Midbrain (tissue), 1 donor: ENCODE measurements at places on chromosomes 7 and 10.

- no peak for DNase-seq
Observed at GRCh38 chr10:72889391-72889831, 4.1 kb upstream of the OIT3 start.

DNA sequence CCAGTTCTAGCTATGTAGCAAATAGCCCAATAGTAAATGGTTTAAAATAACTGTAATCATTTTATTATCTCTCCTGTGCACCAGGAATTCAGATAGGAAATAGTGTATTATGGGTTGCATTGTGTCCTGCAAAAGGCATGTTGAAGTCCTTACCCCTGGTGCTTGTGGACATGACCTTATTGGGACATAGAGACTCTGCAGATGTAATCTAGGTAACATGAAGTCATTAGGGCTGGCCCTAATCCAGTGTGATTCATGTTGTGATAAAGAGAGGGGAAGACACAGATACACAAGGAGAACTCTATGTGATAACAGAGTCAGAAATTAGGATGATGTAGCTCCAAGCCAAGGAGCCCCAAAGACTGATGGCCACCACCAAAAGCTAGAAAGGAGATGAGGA lies 462.8 kb downstream of the GALNT17 start:
- DNase-seq = no peak

DNA sequence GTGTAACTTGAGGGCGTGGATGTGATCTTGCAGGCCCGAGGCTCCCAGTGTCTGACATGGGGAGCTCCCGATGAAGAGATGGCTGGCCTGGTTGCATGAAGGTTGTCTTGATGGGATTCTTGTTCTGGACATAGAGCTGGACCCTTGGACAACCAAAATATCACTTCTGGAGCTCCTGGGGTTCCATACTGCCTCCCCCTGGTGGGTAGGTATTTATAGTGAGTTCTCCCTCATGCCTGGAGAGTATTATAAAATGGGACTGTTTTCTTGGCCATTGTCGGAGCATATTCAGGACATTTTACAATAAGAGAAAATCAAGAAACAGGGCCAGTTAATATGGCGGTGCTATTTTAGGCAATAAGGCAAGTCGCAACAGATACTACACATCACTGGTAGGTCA lies 32.6 kb upstream of the GIMAP8 start:
- no peak for DNase-seq

DNA sequence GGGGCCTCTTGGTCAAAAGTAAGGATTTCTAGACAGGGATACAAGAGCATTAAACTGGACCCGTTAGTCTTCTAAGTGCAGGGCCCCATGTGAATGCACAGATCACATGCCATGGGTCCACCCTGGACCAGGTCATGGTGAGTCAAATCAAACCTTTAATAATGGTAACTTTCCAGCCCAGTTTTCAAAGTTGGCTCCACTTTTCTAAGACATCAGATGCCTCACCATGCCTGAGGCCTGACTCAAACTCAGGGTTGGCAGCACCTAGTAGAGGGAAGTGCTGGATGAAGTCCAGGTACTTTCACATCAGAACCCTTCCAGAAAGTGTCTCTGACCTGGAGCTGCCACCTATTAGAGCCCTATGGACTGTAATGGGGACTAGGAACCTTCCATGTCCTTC lies 9.7 kb upstream of the SMIM30 start:
- no peak for DNase-seq

- no peak for DNase-seq
Observed at GRCh38 chr10:75243426-75243825, 7.7 kb upstream of the COMTD1 start.

- DNase-seq = peak; percentile 41
Observed at GRCh38 chr7:43954524-43955228, 28.4 kb downstream of the UBE2D4 start.

- DNase-seq = peak; percentile 13
Observed at GRCh38 chr7:98133181-98133580, 26.5 kb downstream of the LMTK2 start.

DNA sequence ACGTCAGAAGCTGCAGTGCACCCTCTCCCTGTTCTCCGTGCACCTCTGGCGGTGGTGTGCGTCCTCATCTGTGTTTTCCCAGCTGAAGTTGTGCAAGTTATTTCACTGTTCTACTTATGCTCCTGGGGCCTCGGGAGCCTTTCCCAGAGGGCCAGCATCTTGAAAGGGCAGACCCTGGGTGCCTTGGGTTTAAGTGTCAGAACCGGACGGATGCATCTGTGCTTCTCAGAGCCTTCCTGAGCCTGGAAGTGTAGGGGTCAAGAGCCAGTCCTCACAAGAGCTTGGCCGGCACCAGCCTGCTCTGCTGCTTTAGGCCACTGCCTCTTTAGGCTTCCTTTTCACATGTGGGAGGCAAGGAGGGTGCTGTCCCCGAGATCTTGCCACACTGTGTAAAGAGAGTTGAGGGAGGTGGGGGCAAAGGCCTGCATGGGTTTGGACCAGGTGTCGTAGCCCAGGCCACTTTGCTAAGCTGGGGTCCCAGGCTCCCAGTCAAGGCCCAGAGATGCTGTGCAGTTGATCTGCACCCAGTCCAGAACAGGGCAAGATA lies 128.9 kb upstream of the NPS start:
- DNase-seq = no peak

GRCh38 chr10:49622426-49623425 lies 8.9 kb downstream of the CHAT start:
- DNase-seq = no peak

GRCh38 chr7:106281127-106281526 lies 3.7 kb downstream of the NAMPT start:
- DNase-seq = no peak

DNA sequence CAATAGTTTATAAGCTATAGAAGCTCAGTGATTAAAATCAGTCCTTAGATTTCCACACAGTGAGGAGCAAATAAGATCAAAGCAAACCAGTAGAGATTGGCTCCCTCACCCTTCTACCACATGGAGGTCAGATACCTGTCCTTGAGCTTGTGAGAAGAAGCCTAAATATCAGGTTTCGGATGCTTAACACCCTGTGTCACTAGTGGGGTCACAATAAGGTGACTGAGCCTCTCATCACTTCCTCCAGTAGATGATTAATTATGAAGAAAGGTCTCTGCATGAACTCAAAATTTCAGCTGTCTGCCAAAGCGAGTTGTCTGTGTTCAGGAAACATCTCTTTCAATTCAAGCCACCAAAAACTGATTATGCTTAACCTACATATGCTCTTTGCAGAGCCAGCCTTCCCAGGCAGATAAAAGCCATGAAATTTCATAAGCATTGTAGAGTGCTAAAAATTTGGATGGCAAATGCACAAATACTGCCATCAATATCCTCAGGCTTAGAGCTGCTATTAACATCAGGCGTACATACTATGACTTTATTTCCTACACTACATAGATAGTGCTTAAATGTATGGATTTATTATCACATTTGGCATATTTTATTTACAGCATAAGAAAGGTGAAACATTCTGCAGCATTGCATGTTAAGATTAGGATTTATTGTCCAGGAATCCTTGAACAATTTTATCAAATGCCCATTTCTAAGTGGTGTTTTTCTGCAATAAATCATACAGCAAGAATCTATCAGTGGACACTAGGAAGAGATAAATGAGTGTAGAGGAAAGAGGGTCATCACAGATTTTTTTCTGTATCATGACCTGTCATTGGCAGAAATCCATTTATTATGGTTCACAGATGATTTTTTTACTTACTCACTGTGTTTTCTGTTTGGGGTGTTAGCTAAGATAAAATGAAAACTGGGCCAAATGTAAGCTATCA lies 285.1 kb upstream of the SP8 start:
- DNase-seq = no peak

- DNase-seq = no peak
Observed at GRCh38 chr7:105298439-105298894, 90.3 kb downstream of the SRPK2 start.

DNA sequence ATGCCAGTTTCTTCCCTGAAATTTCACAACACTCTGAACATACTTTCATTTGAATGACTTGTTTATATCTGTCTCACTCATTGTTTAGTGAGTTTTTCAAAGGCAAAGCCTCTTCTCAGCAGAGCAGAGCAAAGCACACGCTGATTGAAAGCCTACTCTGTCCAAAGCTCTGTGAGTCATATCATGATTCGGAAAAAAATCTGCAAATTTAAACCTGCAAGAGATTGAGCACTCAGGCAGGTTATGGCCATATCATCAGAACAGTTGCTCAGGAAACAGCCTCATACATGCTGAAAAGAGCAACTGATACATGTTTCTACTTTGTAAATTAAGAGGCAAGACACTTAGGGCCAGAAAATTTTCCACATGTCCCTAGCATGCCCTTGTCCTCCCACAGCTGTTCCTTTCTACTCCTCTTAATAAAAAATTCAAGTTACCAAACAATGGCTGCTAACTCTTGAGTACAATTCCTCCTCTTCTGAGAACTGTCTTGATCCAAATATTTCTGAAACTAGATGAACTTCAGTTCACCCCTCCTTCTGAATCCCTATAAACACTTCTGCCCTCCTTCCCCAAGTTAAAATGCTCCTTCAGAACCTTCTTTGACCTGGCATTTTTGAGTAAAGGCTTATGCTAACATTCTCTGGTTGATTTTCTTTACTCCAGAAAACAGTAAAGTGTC lies 140.6 kb upstream of the HPS1 start:
- no peak for DNase-seq

- no peak for DNase-seq
Observed at GRCh38 chr7:5345171-5345570, 62.4 kb downstream of the SLC29A4 start.

DNA sequence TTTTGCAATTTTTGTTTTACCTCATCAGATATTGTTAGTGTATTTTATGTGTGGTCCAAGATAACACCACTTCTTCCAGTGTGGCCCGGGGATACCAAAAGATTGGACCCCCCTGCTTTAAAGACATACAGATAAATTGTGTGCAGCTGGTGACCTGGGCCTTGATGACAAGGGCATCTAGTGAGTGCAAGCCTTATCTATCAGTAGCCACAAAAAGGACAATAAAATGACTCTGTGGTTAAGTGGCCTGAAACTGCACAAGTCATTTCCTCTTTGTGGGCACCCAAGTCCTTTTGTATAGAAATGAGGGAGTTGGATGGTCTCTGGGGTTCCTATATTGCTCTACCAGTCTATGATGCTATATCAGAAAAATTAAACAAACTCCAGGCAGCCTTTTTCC lies 98.1 kb downstream of the PARD3 start:
- no peak for DNase-seq

GRCh38 chr10:7045891-7046599 lies 364.8 kb downstream of the SFMBT2 start:
- DNase-seq = peak; percentile 13

DNA sequence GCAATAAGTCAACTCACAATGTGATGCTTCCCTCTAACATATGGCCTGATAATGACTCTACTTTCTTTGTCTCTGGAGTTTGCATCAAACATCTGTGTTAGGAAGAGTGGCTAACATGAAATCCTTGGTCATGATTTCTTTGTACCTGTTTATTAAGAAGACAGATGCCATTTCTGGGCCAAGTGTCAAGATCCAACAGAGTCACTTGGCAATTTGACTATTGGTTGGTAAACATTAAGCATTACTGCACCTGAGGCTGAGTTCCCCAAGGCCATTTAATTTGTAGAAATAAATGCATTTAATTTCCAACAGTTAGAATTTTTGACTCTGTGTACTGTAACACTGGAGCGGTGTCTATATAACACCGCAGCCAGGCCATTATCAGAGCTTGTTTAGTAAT lies 403.7 kb downstream of the GALNT17 start:
- no peak for DNase-seq

DNA sequence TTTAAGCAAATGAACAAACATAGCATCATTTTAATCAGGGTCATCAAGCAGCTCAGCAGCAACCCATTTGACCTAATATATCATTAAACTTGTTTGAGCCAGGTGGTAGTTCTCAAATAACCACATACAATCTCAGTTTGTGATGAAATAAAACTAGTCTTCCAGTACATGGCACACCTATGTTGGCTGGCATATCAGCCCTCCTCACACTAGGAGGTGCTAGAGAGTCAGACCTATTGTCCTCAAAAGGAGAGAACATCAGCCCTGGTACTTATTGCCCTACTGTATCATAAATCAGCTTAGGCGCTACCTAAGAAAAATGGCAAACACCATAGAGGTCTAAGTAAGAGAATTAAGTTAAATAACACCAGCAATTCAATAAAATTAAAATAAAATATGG lies 81.7 kb downstream of the CABCOCO1 start:
- DNase-seq = no peak

DNA sequence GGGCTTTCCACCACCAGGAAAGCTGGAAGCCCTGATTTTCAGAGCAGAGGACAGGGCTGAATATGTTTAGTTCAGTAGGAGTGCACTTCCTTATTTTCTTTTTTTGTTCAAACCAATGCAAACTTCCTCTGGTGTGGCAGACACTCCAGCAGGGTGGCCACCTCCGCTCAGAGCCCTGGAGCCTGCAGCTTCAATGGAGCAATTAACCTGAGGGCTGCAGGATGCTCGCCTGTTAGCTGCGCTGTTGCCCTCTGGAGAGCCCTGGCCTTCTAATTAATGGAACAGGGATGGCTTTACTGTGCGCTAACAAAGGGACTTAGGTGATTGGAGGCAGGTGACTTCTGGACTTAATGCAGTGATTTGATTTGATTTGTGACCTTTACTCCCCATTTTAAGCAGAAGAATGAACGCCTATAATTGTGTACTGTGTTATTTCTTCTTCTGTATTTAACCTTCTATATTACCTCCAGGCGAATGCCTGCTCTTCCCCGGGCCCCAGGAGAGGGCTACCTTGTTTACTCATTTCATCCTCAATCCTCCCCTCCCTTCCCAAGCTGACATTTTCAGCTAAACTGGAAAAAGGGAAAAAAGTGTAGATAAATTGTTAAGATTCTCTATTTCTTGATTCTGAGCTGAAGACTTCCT lies 123.0 kb upstream of the CTBP2 start:
- peak; percentile 2 for DNase-seq

GRCh38 chr7:15555381-15555859 lies 6.4 kb downstream of the AGMO start:
- peak; percentile 69 for DNase-seq

DNA sequence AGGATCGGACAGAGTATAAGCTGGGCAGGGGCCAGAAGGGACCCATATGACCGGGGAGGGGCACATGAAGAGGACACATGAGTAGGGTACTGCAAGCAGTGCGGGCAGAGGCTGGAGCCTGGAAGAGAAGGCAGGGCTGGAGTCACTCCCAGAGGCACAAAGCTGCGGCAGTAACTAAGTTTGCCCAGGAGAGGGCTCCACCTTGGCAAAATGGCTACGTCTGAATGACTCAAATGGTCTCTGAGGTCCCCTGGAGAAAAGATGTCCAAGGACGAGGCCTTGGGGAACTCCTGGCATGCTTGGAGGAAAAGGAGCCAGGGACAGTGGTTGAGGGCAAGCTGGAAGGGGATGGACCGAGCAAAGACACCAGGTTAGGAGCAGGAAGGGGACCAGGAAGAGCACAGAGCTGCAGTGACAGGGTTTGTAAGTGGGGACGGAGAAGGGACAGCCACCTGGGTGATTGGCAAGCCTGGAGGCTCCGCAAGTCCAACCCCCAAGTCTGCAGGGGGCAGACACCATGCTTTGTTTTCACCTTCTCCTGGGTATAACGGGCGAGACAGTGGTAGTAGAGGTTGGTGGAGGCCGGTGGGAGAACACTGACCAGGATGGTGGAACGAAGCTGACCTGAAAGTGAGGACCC lies 43.1 kb upstream of the LBX1 start:
- peak; percentile 64 for DNase-seq
